ENCODE measurements at places on chromosomes 5 and 9. TPM values are rescaled to one million over a fixed set of nuclear protein-coding genes. Genes with fewer than 3 reads are reported as not detected.

The CATSPER3 gene
- not detected for polyA plus RNA-seq

The SLC25A48 gene
- not detected for polyA plus RNA-seq

The CAPSL gene
- not detected for polyA plus RNA-seq

The SLC36A2 gene
- polyA plus RNA-seq, result 0.15 TPM

The REEP2 gene
- polyA plus RNA-seq, result 2.0 TPM

The SCGB3A1 gene
- polyA plus RNA-seq, result not detected

The TTLL11 gene
- polyA plus RNA-seq, result 6.1 TPM

The PTRH1 gene
- polyA plus RNA-seq, result 55.6 TPM

The TAF1L gene
- 0.01 TPM for polyA plus RNA-seq

The CTXN3 gene
- polyA plus RNA-seq, result not detected

The VPS13A gene
- 3.8 TPM for polyA plus RNA-seq

The STC2 gene
- polyA plus RNA-seq, result 10.6 TPM

The GDNF gene
- not detected for polyA plus RNA-seq

The MARCOL gene
- polyA plus RNA-seq, result not detected

The CDC14B gene
- polyA plus RNA-seq, result 7.8 TPM

The PNPLA7 gene
- 22.3 TPM for polyA plus RNA-seq

The PCDHB13 gene
- 1.7 TPM for polyA plus RNA-seq

The TMEFF1 gene
- polyA plus RNA-seq, result not detected

The OR13C3 gene
- polyA plus RNA-seq, result not detected

The PCDHB10 gene
- polyA plus RNA-seq, result 1.1 TPM

The OGN gene
- polyA plus RNA-seq, result 0.98 TPM

The SPINK4 gene
- polyA plus RNA-seq, result 0.94 TPM

The ZFP2 gene
- 2.6 TPM for polyA plus RNA-seq
